Epithelial cell of proximal tubule (primary cell): ENCODE measurements at places on chromosomes 2 and 18. TPM values are rescaled to one million over a fixed set of nuclear protein-coding genes. Genes with fewer than 3 reads are reported as not detected.

DNA sequence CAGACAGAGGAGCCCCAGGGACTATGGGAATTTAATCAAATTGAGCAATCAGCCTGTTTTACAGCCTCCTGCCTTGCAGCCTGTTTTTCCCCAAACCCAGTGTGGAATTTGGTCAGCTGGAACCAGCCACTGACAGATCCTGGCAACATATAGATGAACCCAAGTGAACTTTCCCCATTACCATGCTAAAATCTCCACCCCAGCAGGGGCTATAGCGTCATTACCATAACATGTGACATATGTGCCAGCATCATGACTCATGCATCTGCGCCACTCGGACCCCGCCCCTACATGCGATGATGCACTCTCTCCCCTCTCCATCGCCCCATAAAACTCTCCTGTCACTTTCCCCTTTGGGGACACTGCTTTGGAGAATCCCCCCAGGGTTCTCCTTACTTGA, 17.3 kb upstream of the FEZ2 start:
- DNase-seq = no peak

DNA sequence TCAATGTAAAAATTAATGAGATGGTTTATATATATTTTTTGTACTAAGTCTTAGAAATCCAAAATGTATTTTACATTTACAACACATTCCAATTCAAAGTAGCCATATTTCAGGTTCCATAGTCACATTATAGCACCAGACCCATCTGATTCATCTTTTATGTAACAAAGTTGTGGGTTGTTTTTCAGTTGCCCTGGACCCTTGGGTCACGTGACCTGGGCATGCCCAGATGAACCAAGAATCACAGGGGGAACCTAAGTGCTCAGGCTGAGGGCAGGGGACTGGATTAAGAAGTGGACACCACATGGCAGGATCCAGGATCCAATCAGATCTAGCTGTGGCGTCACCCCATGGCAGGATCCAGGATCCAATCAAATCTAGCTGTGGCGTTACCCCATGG, 44.9 kb upstream of the NDUFV2 start:
- DNase-seq = no peak

- DNase-seq = peak; percentile 47
These were observed 126.7 kb downstream of the OSBPL1A start for GRCh38 chr18:24270937-24271380.

DNA sequence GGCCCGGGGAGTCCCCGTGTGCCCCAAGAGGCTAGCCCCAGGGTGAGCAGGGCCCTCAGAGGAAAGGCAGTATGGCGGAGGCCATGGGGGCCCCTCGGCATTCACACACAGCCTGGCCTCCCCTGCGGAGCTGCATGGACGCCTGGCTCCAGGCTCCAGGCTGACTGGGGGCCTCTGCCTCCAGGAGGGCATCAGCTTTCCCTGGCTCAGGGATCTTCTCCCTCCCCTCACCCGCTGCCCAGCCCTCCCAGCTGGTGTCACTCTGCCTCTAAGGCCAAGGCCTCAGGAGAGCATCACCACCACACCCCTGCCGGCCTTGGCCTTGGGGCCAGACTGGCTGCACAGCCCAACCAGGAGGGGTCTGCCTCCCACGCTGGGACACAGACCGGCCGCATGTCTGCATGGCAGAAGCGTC, 16.9 kb upstream of the FAHD2A start:
- no peak for DNase-seq

- DNase-seq = no peak
These were observed 68.7 kb downstream of the PXDN start for GRCh38 chr2:1675633-1676032.

The MYCN gene
- 0.51 and 3.0 TPM in 2 replicates for total RNA-seq
